ENCODE measurements at places on chromosomes 7 and 10. TPM values are rescaled to one million over a fixed set of nuclear protein-coding genes. Genes with fewer than 3 reads are reported as not detected.

Gene FAM237B
- polyA plus RNA-seq: not detected

DNA sequence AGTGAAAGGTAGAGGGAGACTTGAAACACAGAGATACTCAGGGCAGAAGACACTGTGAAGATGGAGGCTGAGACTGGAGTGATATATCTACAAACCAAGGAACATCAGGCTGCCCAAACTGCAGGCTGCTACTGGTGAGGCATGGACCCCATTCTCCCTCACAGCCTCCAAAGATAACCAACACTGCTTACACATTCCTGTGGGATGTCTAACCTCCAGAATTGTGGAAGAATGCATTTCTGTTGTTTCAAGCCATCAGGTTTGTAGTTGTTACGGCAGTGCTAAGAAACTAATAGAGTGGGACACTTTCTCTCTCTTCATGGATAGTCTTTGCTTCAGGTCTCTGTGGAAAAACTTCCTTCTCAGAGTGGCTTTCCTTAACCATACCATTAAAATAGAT is 182.6 kb upstream of the TMEM106B start:
- no peak for DNase-seq
- H3K27ac ChIP-seq: no peak overlapping the region
- H3K4me1 ChIP-seq: no peaks in the 10 kb centered on the region
- no peaks in the 10 kb centered on the region for H3K36me3 ChIP-seq
- H3K4me3 ChIP-seq: no peak overlapping the region
- no peaks in the 10 kb centered on the region for H3K27me3 ChIP-seq

DNA sequence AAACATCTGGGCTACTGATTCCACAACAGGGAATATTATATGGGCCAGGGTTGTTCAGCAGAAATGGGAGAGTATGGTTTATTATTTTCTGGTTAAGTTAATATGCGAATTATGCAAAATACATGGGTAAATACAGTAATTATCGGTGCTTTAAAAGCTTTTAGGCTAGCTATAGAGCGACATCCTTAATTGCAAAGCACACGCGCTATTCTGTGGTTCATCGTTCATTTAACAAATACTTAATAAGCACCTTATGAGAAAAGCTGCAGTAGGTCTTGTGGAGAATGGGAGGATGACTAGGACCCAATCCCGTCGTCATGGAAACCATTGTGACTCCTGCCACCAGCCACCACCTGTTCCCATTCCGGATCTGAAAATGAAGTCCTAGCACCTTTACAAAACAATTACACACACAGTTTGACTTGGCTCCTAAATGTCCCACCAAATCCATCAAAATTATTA is 623 bp upstream of the CEP41 start:
- DNase-seq: no peak
- no peaks in the 10 kb centered on the region for H3K36me3 ChIP-seq
- H3K27ac ChIP-seq: peak overlapping the region; percentile 18

GRCh38 chr7:136114966-136115762 is 138.0 kb upstream of the MTPN start:
- H3K36me3 ChIP-seq: peaks cover 2% of the 10 kb centered on the region
- H3K27me3 ChIP-seq: no peaks in the 10 kb centered on the region
- no peak overlapping the region for H3K27ac ChIP-seq
- DNase-seq: peak; percentile 31
- H3K4me3 ChIP-seq: no peak overlapping the region

Gene CLDN4
- polyA plus RNA-seq: not detected

DNA sequence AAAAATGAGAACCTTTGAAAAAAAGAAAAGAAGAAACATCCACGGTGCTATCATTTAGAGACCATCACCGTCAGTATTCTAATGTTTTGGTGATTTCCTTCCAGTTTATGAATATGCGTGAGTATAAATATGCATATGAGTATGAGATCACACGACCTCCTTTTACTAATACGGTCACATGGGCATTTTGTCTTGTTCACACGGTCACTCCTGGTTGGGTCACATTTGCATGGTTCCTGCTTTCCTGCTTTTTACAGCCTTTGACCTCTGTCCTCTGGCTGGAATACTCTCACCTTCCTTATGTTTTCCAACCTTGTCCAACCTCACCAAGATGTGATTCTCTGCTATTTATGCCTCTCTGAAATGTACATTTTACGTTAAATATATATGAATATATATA is 25.3 kb upstream of the LMTK2 start:
- H3K27ac ChIP-seq: no peak overlapping the region
- no peaks in the 10 kb centered on the region for H3K4me1 ChIP-seq
- no peak overlapping the region for H3K4me3 ChIP-seq
- no peak for DNase-seq
- H3K27me3 ChIP-seq: peaks cover 4% of the 10 kb centered on the region

- no peak for DNase-seq
- H3K27ac ChIP-seq: no peak overlapping the region
- no peaks in the 10 kb centered on the region for H3K36me3 ChIP-seq
- H3K27me3 ChIP-seq: peaks cover 57% of the 10 kb centered on the region
- H3K4me1 ChIP-seq: peaks cover 14% of the 10 kb centered on the region
These were observed 2.2 kb upstream of the ELN start for GRCh38 chr7:74025730-74026129.

DNA sequence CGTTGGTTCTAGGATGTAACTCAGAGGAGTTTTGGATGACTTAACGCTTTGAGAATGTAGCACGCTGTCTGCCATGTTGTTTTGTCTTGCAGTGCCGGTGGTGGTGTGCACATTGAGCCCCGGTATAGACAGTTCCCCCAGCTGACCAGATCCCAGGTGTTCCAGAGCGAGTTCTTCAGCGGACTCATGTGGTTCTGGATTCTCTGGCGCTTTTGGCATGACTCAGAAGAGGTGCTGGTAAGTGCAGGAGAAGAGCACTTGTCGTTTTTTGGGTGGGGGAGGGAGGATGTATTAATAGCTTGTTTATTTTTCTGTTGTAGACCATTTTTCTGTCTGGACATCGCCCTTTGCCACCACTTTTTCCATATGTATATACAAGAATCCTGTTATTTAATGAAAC is 6.3 kb downstream of the NDUFB2 start:
- H3K4me3 ChIP-seq: no peak overlapping the region
- no peak for DNase-seq
- H3K27me3 ChIP-seq: no peaks in the 10 kb centered on the region
- H3K27ac ChIP-seq: peak overlapping the region; percentile 4
- peaks cover 49% of the 10 kb centered on the region for H3K36me3 ChIP-seq
- peaks cover 27% of the 10 kb centered on the region for H3K4me1 ChIP-seq

GRCh38 chr7:106152313-106152665 is 40.2 kb upstream of the SYPL1 start:
- H3K27me3 ChIP-seq: peaks cover 6% of the 10 kb centered on the region
- no peaks in the 10 kb centered on the region for H3K36me3 ChIP-seq
- H3K27ac ChIP-seq: no peak overlapping the region
- H3K4me3 ChIP-seq: no peak overlapping the region
- DNase-seq: no peak

Gene PNLIPRP2
- polyA plus RNA-seq: not detected

DNA sequence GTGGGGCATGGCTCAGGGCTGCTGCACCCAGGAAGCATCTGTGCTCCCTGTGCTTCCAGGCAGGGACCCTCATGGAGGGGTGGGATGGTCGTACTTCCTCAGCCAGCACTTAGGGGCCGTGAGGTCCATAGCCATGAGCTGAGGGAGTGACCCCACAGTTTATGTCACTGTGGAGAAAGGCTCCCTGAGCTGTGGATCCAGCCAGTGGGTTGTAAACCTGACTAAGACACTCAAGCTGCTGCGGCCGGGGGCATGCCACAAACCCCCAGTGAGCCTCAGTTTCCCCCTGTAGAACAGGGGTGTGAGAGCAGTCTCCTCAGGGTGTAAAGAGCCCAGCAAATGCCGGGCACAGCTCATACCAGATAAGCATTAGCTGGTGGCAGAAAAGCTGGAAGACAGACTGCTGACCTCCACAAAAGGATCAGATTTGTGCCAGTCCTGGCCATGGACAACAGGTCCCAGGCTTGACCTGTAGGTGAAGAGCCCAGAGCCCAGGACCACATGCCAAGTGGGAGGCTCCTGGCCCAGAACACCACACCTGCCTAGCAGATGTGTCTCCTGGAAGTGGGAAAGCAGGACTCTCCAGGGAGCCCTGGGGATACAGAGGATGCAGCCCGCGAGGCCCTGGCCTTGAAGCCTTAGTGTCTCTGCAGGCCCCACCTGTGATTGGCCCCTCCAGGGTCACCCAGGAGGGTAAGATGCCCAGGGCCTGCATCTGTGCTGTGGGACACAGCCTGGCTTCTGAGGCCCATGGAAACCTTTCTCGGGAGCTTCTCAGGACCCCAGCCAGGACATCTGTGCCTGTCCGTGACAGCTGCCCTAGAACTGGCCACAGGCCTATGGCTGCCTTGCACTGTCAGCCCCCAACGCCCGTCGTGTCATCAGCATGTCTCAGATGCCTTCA is 78.1 kb upstream of the RET start:
- no peak for DNase-seq
- no peaks in the 10 kb centered on the region for H3K36me3 ChIP-seq
- H3K4me3 ChIP-seq: no peak overlapping the region
- H3K27ac ChIP-seq: no peak overlapping the region
- H3K27me3 ChIP-seq: peaks cover 1% of the 10 kb centered on the region
- H3K4me1 ChIP-seq: no peaks in the 10 kb centered on the region

Gene NUTM2E
- not detected for polyA plus RNA-seq

DNA sequence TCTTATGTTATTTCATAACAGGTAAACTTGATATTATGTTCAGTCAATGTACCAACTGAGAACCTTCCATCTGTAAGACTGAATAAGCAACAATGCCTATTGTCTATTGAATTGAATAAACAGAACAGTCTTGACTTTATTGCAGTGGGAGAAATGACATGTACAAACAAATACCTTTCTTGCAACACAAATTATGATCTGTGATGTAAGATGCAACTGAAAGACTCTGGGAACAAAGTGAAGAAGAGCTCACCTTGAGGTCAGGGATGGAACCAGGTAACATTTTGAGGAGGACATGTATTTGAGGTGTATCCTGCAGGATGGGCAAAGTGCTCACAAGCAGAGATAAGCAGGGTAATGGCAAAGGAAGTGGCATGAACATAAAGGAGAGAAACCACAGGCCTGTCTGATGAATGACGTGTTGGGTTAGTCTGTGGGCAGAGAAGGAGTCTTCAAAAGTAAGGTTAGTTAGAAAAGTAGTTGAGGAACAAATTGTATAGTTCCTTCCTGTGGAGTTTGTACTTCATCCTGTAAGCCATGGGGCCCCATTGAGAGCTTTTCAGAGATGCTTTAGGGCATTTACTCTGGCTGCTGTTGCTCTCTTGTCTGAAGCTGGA is 9.5 kb downstream of the PNLIPRP3 start:
- H3K36me3 ChIP-seq: peaks cover 5% of the 10 kb centered on the region
- H3K27me3 ChIP-seq: peaks cover 3% of the 10 kb centered on the region
- H3K4me1 ChIP-seq: peaks cover 7% of the 10 kb centered on the region
- H3K4me3 ChIP-seq: no peak overlapping the region
- H3K27ac ChIP-seq: no peak overlapping the region

Gene SPDYE2B
- polyA plus RNA-seq: not detected

DNA sequence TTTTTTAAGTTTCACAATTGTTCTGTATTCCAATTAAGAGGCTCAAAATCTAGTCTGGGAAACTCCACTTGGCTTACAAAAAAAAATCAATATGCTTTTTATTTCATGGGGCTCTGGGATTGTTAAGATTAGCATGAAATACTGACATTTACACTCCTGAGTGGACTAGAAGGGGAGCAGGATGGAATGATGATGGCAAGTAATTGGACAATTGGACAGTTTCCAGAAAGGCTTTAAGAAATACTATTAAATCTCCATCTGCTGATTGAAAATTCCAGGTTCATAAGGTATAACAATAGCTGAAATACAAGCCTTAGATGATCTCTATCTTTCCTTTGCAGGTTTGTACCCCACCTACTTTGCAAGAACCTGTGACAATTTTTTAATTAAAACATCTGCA is 184.4 kb downstream of the LRRTM3 start:
- H3K4me3 ChIP-seq: no peak overlapping the region
- no peak overlapping the region for H3K27ac ChIP-seq
- H3K36me3 ChIP-seq: no peaks in the 10 kb centered on the region
- no peaks in the 10 kb centered on the region for H3K4me1 ChIP-seq
- no peak for DNase-seq

Gene MMD2
- polyA plus RNA-seq: not detected

GRCh38 chr10:64785816-64786215 is 1264.6 kb downstream of the REEP3 start:
- DNase-seq: no peak
- no peak overlapping the region for H3K4me3 ChIP-seq
- no peaks in the 10 kb centered on the region for H3K27me3 ChIP-seq
- H3K36me3 ChIP-seq: no peaks in the 10 kb centered on the region

GRCh38 chr7:55190511-55191160 is 171.8 kb downstream of the EGFR start:
- no peak overlapping the region for H3K4me3 ChIP-seq
- no peak overlapping the region for H3K27ac ChIP-seq
- DNase-seq: no peak
- H3K4me1 ChIP-seq: no peaks in the 10 kb centered on the region
- peaks cover 21% of the 10 kb centered on the region for H3K27me3 ChIP-seq

DNA sequence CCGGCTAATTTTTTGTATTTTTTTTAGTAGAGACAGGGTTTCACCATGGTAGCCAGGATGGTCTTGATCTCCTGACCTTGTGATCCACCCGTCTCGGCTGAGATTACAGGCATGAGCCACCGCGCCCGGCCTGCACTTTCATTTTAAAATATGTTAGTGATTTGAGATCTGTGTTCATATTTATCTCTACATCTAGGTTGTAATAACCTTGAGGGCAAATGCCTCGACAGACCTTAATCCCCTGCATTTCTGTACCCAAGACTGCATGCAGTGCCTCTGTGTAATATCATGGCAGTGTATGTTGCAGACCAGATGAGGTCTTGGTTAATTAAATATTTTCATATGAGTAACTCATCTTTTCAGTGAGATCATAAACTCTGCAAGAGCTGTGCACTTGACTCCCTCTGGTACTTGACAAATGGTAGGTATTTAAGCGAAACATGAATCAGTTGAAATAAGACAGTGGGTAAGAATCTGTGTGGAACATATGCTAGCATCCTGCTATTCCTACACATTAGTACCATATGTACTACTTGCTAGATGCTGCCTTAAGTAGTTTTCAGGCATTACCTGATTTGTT is 673.9 kb upstream of the ANKRD30A start:
- no peaks in the 10 kb centered on the region for H3K36me3 ChIP-seq
- H3K4me1 ChIP-seq: no peaks in the 10 kb centered on the region
- H3K4me3 ChIP-seq: no peak overlapping the region
- no peaks in the 10 kb centered on the region for H3K27me3 ChIP-seq

DNA sequence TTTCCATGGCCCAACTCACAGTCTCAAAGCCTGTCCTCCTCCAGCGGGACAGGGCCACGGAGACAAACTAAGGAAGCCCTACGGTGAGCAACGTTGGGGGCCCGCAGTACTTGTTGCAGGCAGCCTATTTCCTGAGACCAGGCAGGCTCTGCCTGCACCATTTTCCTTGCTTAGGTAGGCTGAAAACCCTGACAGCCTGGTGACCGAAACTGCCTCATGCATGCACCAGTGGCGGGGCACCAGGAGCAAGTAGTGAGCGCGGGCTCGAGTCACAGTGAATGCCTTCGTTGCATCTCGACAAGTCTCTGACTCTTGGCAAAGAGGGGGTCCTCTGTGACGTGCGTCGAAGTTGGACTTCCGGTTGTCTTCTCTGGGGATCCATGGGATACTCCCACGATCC is 23.3 kb upstream of the ZNF273 start:
- no peak for DNase-seq
- no peak overlapping the region for H3K4me3 ChIP-seq
- H3K27me3 ChIP-seq: peaks cover 75% of the 10 kb centered on the region
- H3K36me3 ChIP-seq: peaks cover 10% of the 10 kb centered on the region
- H3K27ac ChIP-seq: no peak overlapping the region

Gene CCDC136
- 3.4 TPM for polyA plus RNA-seq

Gene SRRT
- polyA plus RNA-seq: 63.2 TPM
